ENCODE measurements at places on chromosomes 3 and 15. TPM values are rescaled to one million over a fixed set of nuclear protein-coding genes. Genes with fewer than 3 reads are reported as not detected.

DNA sequence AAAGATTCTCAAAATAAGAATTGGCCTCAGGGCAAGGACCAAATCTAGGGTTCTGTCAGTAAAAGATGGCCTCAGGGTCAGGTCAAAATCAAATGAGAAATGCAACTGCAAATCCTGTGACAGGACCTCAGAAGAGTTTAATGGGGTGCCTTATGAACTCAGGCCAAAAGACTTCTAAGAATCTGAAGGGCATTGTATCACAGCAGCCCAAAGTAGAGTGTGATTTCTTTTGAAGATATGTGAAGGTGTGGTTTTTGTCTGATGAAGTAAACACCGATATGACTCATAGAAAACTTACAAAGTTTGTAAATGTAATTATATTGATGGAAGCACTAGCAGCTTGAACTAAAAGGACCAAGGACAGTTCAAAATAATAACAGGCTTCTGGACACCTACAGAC, 966.1 kb downstream of the AGBL1 start:
- no peaks in the 10 kb centered on the region for H3K27me3 ChIP-seq
- no peak overlapping the region for H3K27ac ChIP-seq
- H3K36me3 ChIP-seq = no peaks in the 10 kb centered on the region
- no peak for DNase-seq

The CPNE9 gene
- total RNA-seq = not detected

GRCh38 chr3:116663161-116664110, 46.1 kb upstream of the TUSC7 start:
- H3K4me3 ChIP-seq = no peak overlapping the region
- no peaks in the 10 kb centered on the region for H3K36me3 ChIP-seq
- no peak overlapping the region for H3K27ac ChIP-seq
- DNase-seq = no peak
- no peaks in the 10 kb centered on the region for H3K27me3 ChIP-seq
- no peaks in the 10 kb centered on the region for H3K4me1 ChIP-seq

- H3K36me3 ChIP-seq = peaks cover 13% of the 10 kb centered on the region
- no peak overlapping the region for H3K4me3 ChIP-seq
- DNase-seq = no peak
- H3K4me1 ChIP-seq = peaks cover 17% of the 10 kb centered on the region
Observed at GRCh38 chr3:33146791-33147445, 33.1 kb downstream of the CRTAP start.

GRCh38 chr15:77783636-77784035, 150.9 kb upstream of the LINGO1 start:
- no peaks in the 10 kb centered on the region for H3K36me3 ChIP-seq
- no peak overlapping the region for H3K4me3 ChIP-seq
- H3K4me1 ChIP-seq = no peaks in the 10 kb centered on the region
- DNase-seq = no peak

- H3K4me3 ChIP-seq = peak overlapping the region; percentile 68
- peaks cover 47% of the 10 kb centered on the region for H3K27me3 ChIP-seq
- peaks cover 41% of the 10 kb centered on the region for H3K4me1 ChIP-seq
- peak overlapping the region; percentile 77 for H3K27ac ChIP-seq
- DNase-seq = peak; percentile 72
- H3K36me3 ChIP-seq = no peaks in the 10 kb centered on the region
Observed at GRCh38 chr3:186108106-186108940, 566 bp downstream of the ETV5 start.

DNA sequence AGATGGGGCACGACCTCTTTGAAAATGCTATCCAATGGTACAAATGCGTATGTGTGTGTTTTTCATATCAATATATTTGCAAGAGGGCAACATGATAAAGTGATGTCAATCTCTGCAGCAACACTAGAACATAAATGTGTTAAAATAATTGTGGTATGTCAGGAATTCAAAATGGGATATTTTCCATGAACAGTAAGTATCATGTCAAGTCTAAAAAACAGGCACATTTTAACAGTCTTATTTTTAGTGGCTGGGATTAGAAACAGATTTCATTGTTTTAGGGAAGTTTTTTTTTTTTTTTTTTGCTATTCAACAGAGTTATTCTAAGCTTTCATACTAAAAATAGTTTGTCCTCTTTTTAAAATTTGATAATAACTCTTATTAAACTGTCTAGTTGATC, 209.8 kb downstream of the GAP43 start:
- DNase-seq = no peak
- no peaks in the 10 kb centered on the region for H3K36me3 ChIP-seq
- H3K27ac ChIP-seq = no peak overlapping the region
- no peak overlapping the region for H3K4me3 ChIP-seq
- H3K4me1 ChIP-seq = peaks cover 15% of the 10 kb centered on the region

DNA sequence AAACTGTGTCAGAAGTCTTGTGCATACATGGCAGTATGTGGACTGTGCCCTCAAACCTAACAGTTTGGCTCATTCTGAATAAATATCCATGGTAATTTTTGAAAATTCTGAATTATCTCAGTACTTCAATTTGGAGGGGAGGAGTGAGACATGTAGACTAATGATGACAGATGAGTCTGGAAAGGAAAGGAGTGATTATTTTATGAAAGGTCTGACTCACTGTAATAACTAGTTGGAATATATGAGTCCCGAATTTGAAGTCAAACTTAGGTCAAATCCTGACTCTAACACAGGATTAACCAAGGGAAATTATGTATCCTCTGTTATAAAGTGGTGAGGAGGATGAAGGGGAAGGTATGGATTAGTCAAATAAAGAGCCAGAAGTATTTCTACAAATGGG, 38.6 kb downstream of the SUCNR1 start:
- H3K4me3 ChIP-seq = no peak overlapping the region
- no peak for DNase-seq
- H3K36me3 ChIP-seq = no peaks in the 10 kb centered on the region
- no peak overlapping the region for H3K27ac ChIP-seq
- no peaks in the 10 kb centered on the region for H3K27me3 ChIP-seq

The FAM3D gene
- total RNA-seq = 1.7 TPM

GRCh38 chr3:8888301-8888915, 74.9 kb downstream of the RAD18 start:
- no peak overlapping the region for H3K4me3 ChIP-seq
- DNase-seq = no peak
- no peak overlapping the region for H3K27ac ChIP-seq
- no peaks in the 10 kb centered on the region for H3K27me3 ChIP-seq

- no peaks in the 10 kb centered on the region for H3K36me3 ChIP-seq
- H3K4me3 ChIP-seq = no peak overlapping the region
- no peak for DNase-seq
- H3K4me1 ChIP-seq = peaks cover 17% of the 10 kb centered on the region
- no peaks in the 10 kb centered on the region for H3K27me3 ChIP-seq
Observed at GRCh38 chr3:50516440-50516871, 13.0 kb upstream of the CACNA2D2 start.

DNA sequence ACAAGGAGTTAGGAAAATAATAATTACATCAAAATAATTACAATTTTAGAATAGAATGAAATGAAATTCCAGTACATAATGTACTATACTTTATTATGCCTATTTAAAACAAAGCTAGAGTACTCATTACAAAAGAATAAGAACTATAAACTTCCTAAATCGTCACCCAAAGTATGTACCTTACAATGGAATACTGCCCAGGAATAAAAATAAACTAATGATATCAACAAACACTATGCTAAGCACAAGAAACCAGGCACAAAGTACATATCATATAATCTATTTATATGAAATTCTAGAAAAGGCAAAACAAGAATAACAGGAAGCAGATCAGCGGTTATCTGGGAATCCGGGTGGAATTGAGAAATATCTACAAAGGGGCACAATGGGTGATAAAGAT, 84.7 kb downstream of the MYO9A start:
- H3K27me3 ChIP-seq = no peaks in the 10 kb centered on the region
- no peak overlapping the region for H3K4me3 ChIP-seq
- H3K4me1 ChIP-seq = no peaks in the 10 kb centered on the region
- H3K27ac ChIP-seq = no peak overlapping the region
- no peaks in the 10 kb centered on the region for H3K36me3 ChIP-seq

- DNase-seq = peak; percentile 43
- H3K27ac ChIP-seq = peak overlapping the region; percentile 10
- no peaks in the 10 kb centered on the region for H3K36me3 ChIP-seq
Observed at GRCh38 chr15:73940061-73940981, 14.1 kb downstream of the LOXL1 start.

DNA sequence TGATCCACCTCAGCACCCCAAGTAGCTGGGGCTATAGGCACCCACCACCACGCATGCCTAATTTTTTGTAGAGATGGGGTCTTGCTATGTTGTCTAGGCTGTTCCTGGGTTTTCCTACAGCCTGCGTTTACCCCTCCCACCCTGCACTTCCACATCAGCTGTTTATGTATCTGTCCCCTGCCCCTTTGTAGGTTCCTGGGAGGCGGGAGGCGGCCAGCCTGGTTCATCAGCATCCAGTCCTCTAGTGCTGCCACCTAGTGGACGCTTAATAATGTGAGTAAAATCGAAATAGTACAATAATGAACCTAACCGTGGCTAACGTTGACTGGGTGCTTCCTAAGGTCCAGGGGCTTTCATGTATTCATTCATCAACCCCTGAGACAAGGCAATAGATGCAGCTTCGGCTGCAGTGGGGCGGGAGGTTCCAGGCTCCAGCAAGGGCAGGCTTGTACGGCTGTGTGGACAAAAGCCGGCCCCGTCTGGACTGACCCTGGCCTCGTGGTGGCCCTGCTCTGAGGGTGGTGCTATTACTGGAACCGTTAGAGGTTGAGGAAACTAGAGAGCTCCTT, 1.2 kb upstream of the LCTL start:
- H3K36me3 ChIP-seq = no peaks in the 10 kb centered on the region
- H3K27me3 ChIP-seq = no peaks in the 10 kb centered on the region
- DNase-seq = no peak
- no peaks in the 10 kb centered on the region for H3K4me1 ChIP-seq
- no peak overlapping the region for H3K4me3 ChIP-seq

DNA sequence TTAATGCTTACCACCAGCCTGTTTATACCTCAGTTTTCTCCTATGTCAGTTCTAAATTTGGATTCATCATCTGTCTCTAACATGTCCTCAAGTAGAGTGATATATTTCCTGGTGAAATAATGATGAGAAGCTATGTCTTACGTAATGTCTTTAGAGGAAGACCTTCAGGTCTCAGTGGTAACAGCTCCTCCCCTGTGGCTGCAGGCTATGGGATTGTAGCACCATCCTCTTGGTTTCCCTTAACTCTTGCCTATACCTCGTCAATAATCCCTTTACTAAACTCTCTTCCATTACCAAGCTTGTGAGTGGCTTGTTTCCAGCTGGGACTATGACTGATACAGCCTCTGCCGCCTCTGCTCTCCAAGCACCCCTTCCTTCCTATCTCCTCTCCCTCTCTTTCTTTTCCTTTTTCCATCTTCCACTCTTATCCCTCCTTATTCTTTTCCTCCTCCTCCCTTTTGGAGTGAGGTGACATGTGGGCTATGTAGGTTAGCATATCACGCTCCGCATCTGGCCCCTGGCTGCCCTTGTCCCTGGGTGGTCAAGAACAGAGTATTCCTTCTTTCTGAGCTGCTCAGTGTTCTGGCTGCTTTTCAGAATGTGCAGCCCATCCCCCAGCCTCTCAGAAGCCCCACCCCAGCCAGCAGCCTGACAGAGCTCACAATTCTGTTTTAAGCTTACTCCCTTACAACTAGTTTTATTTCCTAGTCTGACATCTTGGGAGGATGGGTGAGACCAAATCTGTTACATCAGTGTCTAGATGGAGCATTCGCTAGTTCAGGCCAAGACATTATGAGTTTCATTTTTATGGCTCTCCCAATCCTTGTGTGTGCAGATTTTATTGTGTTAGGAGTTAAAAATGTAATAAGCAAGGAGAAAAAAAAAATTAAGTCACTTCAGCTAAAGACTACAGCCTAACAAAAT, 75.0 kb upstream of the RNU6-1 start:
- no peaks in the 10 kb centered on the region for H3K27me3 ChIP-seq
- H3K36me3 ChIP-seq = no peaks in the 10 kb centered on the region
- peaks cover 73% of the 10 kb centered on the region for H3K4me1 ChIP-seq
- peak overlapping the region; percentile 24 for H3K4me3 ChIP-seq
- peak; percentile 92 for DNase-seq

- peak; percentile 46 for DNase-seq
- H3K4me1 ChIP-seq = no peaks in the 10 kb centered on the region
- no peaks in the 10 kb centered on the region for H3K36me3 ChIP-seq
- no peaks in the 10 kb centered on the region for H3K27me3 ChIP-seq
- H3K27ac ChIP-seq = no peak overlapping the region
Observed at GRCh38 chr3:127068111-127068810, 85.3 kb downstream of the PLXNA1 start.

DNA sequence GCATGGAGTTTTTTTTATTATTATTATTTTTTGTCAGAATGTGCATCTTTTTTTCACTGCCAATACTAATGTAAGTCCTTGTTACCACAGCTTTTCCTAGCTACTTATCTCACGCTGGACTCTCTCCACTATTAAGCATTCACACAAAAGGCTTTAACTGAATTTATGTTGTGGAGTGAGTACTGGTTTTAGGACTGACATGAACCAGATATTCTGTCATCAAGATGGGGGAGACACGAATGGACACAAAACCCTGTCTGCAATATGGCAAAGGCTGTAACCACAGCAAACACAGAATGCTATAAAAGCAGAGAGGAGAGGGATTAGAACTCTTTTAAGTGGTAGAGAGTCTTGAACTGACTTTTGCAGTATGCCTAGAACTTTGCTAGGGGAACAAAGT, 592.2 kb upstream of the TBL1XR1 start:
- DNase-seq = no peak
- peaks cover 15% of the 10 kb centered on the region for H3K4me1 ChIP-seq
- no peaks in the 10 kb centered on the region for H3K27me3 ChIP-seq

DNA sequence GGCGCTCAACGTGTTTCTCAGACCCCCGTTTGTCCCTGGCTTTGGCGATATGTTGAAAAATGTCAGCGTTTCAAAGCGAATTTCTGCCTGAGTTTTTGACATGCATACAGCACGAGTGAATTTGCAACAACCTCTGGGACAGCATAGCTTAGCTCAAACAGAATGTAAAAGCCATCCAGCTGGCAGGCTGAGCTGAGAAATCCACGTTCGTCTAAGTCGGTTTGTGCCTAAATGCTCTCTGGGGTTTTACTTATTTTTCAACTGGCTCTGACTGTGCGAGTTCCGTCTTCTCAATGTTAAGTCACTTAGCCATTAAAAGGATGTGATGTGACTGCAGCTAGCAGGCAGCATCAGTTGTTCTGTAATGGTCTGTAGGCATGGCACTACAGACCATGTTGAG, 243.5 kb upstream of the SLCO3A1 start:
- H3K27me3 ChIP-seq = no peaks in the 10 kb centered on the region
- no peak overlapping the region for H3K4me3 ChIP-seq
- H3K4me1 ChIP-seq = no peaks in the 10 kb centered on the region
- no peaks in the 10 kb centered on the region for H3K36me3 ChIP-seq
- no peak for DNase-seq

DNA sequence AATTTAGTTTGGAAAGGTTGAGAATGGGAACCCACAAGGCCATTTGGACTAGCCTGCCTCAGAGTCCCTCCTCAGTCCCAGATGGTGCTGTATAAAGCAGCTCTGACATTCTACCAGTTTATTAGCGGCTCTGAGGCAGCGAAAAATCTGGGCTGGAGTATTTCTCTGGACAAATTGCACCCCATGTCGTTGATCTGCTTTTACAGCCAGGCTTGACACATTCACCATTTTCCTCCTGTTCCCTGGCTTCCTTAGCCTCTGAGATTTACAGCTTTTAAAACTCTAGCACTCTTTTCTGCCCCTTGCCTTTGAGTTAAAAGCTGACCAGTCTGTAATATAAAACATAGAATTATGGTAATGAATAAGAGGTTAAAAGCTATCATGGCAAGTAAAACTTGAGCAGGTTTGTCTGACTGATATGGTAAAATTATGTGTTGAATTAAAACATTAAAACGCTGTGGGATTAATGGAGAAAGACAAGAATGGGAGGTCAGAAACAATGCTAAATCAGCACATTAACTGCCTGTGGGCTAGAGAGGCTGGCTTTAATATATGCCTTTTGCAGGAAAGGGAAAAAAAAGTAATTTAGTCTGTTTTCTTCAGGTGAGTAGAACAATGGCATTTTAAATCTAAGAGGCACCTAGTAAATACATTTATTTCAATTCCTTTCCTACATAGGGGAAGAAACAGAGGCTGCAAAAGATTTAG, 131.2 kb downstream of the MCTP2 start:
- no peaks in the 10 kb centered on the region for H3K27me3 ChIP-seq
- H3K4me1 ChIP-seq = no peaks in the 10 kb centered on the region
- H3K27ac ChIP-seq = no peak overlapping the region
- H3K4me3 ChIP-seq = no peak overlapping the region

All from sigmoid colon (tissue), 7 donors.